ENCODE measurements at places on chromosomes 7 and 10.
A peak's percentile ranks its signal among the peaks of the same experiment; 100 is the strongest.

DNA sequence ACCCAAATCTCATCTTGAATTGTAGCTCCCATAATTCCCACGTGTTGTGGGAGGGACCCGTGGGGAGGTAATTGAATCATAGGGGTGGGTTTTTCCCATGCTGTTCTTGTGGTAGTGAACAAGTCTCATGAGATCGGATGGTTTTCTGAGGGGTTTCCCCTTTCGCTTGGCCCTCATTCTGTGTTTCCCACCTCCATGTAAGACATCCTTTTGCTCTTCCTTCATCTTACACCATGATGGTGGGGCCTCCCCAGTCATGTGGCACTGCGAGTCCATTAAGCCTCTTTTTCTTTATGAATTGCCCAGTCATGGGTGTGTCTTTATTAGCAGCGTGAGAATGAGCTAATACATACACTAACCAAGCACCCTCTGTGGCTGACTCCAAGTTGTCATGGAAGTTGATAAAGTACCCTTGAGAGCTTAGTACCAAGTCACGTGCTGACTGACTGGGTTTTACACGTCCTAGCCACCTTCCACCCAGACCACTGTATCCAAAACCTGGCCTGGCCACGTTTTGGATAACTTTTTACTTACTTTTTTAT, 614.4 kb downstream of the SDK1 start:
- no peak for DNase-seq

- DNase-seq: no peak
These were observed 100.9 kb downstream of the JMJD1C start for GRCh38 chr10:63364918-63365317.

DNA sequence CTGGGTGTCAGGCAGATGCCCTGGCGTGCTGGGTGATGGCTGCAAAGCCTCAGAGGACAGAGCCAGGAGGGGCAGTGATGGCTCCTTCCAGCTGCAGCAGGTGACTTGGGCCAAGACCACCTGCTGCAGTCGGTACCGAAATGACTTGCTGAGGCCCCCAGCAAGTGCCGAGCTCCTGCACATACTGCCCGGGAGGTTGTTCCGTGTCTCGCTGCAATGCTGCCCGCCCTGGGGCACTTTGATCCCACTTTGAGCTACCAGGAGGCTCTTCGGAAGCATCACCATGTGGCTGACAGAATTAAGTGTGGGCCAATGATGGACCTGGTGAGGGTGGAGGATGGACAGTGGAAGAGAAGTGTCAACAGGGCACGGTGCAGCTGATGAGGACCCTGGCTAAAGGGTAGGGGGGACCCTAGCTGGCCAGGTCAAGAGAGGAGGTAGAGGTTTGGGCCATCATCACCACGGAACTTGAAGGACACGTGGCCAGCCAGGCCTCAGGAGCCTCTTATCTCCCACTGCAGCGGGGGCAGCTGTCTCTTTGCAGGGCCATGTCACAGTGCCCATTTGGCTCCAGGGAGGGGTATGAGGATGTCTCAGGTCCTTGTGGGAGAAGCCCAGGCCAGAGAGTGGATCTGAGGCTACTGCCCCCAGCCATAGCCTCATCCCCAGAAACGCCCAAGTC, 51.1 kb upstream of the NANOS1 start:
- DNase-seq: no peak

DNA sequence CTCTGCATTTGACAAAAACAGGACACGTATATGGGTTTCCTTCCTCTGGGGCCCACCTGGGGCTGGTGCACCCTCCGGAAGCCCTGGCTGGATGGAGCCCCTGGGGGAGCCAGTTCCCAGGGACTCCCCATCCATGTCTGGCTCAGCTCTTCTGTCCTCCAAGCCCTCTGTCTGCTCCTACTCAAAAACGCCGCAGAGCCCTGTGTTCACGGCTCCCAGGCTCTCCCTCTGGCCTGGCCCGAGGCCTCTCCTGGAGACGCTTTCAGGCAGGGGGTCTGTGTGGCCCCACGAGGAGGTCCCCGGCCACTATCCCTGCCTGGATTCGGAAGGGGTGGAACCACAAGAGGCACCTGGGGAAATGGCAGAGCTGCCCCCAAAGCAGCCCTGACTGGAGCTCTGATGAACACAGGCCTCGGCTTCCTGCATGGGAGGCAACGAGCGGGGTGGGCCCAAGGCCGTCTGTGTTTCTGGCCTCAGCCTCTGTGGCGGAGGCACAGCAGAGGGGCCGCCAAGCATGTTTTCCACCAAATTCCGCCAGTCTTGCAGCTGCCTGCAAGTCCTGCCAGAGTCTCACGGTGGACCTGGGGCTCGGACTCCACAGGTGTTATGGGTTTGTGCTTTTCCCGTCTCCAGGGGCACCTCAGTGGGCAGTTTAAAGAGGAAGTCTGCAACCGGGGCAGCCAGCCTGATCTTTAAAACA, 22.6 kb upstream of the INPP5A start:
- DNase-seq: no peak

DNA sequence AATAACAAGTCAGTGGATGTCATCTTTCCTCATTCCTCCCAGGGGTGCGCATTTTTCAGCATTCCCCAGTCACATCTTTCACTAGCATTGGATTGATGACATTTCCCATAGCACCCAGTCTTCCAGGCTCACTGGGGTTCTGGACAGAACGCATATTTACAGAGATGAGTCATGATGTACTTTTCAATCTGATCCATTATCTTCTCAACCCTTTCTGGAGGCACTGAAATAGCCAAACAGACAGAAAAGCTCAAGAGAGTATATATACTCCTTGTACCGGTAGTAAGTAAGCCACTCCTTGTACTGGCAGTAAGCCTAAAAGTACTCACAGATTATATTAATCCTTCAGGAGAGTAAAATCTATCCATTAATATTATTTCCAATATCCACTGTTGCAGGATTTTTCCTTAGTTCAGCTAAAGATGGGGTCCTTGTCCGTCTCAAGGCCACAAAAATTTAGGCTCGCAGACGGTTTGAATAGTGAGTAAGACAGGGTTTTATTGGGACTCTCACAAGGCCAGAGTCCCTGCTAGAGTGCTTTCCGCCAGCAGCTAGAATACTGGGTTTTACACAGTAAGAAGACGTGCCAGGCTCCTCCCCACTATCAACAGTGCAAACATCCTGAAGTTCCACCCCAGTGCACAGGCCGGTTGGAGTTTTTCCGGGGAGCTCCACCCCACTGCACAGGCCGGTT, 60.8 kb downstream of the MDH2 start:
- peak; percentile 51 for DNase-seq

DNA sequence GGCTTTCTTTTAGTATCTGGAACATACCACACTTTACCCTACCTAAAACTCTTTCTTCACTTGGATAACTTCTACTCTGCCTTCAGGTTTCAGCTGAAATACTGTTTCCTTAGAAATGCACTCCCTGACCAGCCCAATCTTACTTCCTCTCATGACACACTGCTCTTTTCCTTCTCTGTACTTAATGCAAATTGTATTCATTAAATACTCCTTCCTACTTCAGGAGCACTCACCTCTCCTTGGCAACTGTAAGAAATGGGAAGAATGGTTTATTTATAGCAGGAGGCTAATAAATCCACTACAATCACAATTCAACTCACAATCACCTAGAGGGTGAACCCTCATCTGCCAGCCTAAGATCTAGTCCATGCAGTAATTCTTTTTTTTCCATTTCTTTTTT, 15.2 kb downstream of the ZCWPW1 start:
- no peak for DNase-seq

Data from GF-D8 (cell line).